ENCODE measurements at places on chromosomes 5 and 9.
A peak's percentile ranks its signal among the peaks of the same experiment; 100 is the strongest.

DNA sequence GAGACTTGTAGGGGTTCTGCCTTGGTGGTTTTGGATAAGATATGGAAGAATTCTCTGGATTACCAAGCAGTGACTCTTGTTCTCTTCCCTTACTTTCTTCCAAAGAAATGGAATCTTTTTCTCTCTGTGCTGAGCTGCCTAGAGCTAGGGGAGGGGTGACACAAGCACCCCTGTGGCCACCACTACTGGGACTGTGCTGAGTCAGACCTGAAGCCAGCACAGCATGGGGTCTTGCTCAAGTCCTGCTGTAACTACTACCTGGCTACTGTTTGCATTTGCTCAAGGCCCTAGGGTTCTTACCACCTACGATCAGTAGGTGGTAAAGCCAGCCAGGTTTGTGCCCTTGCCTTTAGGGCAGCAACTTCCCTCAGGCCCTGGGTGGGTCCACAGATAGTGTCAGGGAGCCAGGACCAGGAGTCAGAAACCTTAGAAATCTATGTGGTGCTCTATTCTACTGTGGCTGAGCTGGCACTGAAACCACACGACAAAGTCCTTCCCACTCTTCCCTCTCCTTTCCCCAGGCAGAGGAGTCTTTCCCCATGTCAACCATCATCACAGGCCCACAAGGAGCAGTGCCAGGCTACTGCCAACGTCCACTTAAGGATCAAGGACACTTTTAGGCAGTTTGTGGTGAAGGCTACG lies 53.8 kb downstream of the SREK1 start:
- no peak for DNase-seq

- peak; percentile 31 for DNase-seq
These were observed 167.9 kb downstream of the AUH start for GRCh38 chr9:91193658-91194391.

DNA sequence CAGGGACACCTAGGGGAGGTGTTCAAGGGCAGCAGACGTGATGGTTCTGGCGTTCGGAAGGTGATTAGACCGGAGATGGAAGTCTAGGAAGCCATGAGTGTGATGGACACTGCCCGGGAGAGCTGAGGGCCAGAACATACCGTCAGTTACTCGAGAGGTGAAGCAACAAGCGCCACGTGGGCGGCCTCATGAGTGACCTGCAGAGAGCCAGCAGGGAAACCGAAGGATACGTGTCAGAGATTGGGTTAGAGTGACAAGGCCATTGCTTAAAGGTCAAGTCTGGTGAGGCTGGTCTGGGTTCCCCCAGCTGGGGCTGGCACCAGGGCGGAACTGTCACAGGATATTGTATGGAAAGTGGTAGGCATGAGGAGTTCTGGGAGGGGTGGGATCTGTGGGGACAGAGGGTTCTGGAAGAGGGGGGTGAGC lies 60.0 kb downstream of the C9orf50 start:
- DNase-seq, result no peak

GRCh38 chr5:173330338-173331206 lies 2.4 kb upstream of the STC2 start:
- no peak for DNase-seq

GRCh38 chr9:131645078-131645776 lies 94.6 kb downstream of the RAPGEF1 start:
- no peak for DNase-seq

DNA sequence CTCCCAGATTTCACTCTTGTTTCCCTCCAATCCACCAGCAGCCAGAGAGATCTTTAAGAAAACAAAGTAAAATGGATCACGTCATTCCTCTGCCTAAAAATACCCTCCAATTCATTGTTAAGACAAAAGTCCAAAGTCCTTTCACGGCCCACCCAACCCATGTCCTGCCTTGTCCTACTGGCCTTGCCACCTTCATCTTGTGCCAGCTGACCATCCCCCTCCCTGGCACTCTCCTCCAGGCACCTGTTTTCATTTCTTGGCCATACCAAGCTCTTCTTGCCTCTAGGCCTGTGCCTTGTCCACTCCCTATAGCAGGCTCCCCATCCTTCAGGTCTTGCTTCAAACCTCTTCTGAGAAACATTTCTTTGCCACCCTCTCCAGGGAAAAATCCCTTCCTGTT lies 307.6 kb downstream of the MSX2 start:
- DNase-seq, result no peak

DNA sequence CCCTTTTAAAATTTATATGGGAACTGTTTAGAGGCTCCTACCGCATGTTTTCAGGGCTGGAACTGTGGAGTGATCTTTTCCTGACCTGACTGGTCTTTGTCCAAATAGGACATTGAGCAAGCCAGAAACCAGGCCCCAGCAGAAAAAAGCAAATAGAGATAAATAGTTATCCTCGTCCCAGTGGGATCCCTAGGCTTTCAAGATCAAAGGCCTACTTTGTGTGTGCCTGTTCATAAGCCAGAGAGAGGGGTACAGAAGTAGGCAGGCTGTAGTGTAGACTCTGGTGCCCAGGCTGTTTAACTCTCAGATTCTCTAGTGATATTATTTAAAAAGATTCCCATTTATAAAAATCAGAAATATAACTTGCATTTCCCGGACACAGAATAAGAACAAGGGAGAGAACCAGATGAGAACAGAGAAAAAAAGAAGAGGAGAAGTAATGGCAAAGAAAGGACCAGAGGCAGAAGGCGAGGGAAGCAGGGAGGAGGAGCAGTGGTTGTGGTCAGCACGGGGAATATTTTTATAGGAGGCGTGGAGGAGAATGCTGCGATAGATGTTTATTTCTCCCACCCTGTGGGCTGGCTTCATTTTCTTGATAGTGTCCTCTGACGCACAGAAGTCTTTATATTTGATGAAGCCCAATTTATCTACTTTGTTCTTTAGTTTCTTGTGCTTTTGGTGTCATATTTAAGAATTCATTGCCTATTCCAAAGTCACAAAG lies 101.2 kb downstream of the AOPEP start:
- no peak for DNase-seq

DNA sequence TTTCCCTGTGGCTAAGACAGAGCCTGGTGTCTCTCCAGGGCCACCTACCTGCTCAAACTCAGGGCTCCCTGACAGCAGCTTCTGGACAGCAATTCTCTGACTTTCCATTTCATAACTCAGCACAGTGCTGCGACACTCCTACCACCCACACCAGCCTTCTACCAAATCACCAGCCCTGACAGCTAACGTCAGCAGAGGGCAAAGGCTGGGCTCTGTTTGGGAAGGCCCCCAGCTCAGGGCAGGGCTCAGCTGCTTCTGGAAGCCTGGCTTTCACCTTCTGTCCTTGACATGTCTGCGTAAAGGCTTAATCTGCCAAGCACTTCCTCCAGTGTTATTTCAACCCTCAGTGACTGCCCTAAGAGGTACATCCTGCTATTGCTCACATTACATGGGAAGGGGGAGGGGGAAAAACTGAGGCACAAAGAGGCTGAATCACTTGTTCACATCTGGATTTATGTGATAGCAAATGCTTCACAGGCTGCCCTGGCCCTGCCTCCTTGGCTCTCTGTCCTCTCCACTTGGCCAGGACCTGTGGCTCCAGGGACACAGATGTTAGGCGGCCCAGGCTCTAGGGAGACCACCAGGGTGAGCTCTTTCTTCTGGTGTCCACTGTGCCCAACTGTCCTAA lies 102.5 kb upstream of the PANK3 start:
- no peak for DNase-seq

DNA sequence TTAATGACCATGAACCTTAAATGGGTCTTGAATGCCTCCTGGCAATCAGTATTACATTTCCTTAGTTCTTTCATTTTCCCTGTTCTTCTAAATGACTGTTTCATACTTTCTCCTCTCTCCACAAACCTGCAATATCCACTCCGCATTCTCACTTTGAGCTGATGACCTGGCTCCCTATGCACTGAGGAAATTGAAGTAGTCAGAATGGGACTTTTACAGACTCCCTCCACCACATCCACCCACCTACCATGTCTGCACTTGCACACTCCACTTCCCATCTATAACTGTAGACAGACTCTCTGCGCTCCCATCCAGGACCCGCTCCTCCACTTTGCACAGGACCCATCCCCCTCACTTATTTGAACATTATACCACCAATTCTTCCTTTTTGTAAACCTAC lies 36.2 kb upstream of the GZMA start:
- no peak for DNase-seq

GRCh38 chr9:22307013-22307711 lies 139.5 kb upstream of the DMRTA1 start:
- no peak for DNase-seq

- DNase-seq, result no peak
These were observed 21.3 kb downstream of the AKNA start for GRCh38 chr9:114366334-114367128.

- no peak for DNase-seq
These were observed 44.7 kb downstream of the CDC14B start for GRCh38 chr9:96574931-96575351.

- no peak for DNase-seq
These were observed 30.0 kb upstream of the LPCAT1 start for GRCh38 chr5:1553539-1554409.

- DNase-seq, result no peak
These were observed 27.4 kb downstream of the LHX2 start for GRCh38 chr9:124038790-124039633.

All from esophagus squamous epithelium (tissue), 5 donors.